Inflammatory macrophage treated with lipopolysaccharide for 4 hours (primary cell): ENCODE measurements at places on chromosomes 5 and 9.

DNA sequence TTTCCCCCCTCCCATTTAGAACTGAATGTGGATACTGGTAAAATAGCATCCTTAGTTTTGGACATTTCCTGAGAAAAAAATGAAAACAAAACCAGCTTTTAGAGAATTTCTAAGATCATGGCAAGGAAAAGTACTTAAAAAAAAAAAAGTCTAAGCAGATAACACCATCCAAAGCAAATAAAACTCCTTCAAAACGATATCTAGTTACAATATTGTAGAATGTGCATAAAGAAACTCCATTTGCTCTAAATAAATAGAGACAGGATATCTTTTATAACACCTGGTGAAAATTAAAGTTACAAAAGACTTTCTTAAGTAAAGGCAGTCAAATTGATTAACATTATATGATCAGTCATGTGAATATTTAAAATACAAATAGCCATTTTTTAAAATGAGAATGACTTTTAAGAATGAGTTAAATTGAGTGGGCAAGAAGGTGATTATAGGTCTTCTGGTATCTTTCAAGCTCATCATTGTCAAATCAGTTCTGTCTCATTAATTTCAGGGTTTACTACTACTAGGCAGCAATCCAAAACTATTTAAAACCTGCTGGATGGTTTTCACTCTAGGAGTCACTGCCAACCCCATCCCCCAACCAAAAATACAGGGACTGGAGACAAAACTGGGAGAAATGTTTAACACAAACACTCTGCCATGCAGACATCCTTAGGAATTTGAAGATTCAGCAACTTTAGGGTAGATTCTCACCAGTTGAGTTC is 382.6 kb downstream of the ADGRV1 start:
- no peak for DNase-seq

DNA sequence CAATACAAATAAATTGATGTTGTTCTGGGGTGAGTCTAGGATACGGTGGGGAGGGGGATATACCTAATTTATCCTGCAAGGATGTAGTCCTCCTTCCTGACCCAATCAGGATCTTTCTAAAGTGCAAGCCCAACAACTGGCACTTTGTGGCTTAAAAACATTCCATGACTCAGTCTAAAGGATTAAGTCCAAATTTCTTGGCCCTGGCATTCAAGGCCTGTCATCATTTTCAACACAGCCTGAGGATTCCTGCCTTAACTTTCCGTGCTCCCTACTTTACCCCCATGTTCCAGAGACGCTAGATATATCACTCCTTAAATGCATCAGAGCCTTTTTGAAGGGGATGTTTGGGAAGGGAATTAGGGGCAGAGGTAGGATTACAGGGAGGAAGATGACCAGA is 1.0 kb downstream of the FAM221B start:
- DNase-seq, result no peak

GRCh38 chr5:1517838-1518237 is 5.9 kb downstream of the LPCAT1 start:
- peak; percentile 75 for DNase-seq

DNA sequence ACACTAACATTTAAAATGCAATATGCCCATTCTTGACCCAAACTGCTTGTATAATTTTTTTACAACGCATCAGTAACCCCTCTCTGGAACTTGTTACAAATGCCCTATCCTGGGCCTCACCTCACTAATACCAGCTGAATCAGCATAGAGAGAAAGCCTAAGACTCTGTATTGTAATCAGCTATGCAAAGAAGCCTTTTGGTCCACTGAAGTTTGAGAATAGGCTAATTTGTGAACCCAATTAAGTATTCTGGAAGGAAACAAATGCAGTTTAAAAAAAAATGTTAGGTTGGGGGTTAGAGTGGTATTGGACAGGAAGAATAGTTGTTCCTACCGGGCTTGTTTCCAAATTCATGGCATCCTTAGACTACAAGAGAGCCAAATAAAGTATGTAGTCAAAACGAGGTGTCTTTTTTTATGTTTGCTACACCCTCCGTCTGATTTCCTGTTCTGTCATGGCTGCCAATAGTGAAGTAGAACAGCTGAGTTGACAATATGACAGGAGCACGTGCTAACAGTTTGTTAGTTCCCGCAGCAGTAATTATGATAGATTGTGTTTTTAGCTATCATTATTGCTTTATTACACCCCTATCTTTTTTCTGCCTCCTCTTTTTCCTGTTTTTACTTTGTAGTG is 1048.7 kb upstream of the NUDT12 start:
- no peak for DNase-seq

- no peak for DNase-seq
Observed at GRCh38 chr9:125580701-125581286, 126.2 kb downstream of the MAPKAP1 start.

- DNase-seq, result peak; percentile 92
Observed at GRCh38 chr5:127088251-127088650, 14.9 kb upstream of the C5orf63 start.

- no peak for DNase-seq
Observed at GRCh38 chr5:79837761-79838551, 148.3 kb downstream of the CMYA5 start.

DNA sequence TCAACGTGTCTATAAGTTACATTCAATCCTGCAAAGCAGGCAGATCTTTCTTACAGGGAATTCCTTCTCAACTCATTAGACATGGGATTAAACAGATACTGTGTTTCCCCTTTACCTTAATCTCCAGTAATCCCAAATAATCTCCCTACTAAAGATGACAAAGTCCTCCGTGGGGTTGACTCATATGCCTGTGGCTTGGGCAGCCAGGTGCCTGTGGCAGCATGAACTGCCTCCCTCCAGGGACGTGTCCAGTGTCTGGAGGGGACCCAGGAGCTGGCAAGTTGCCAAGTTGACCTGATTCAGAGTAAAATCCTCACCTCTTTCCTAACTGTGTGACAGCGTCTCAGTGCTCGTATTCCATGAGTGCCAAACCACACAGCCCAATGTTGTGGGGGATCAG is 94.6 kb upstream of the PTCH1 start:
- no peak for DNase-seq

GRCh38 chr9:2599896-2600295 is 21.7 kb upstream of the VLDLR start:
- DNase-seq, result no peak

DNA sequence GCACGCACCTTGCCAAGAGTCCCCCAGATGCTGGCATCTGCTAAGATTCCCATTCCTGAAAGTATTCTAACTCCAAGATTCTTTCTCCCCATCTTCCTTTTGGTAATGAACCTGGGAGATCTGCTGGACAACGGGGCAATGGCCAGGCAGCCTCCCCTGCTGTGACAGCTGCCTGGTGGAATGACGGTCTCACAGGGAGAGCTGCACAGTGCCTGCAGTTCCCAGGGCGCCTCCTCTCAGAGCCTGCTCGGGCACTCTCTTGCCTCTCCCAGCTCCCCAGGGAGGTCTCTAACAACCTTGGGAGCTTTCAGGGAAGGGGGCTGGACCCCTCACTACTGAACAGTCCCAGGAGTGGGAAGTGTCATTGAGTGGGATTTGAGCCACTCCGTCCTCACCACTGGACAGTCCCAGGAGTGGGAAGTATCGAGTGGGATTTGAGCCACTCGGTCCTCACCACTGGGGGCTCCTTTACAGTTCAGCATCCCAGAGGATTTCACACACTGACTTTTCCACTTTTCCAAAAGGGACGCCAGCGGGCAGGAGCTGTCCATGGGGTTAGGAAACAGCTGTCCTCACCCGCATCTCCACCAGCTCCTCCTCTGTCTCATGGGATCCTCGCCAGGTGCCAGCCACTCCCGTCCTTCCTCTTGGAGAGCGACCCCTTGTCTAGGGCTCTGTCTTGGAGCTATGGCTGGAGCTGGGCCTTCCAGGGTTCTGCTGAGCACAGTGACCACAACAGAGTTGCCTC is 65.7 kb downstream of the ADAMTS2 start:
- DNase-seq, result no peak

DNA sequence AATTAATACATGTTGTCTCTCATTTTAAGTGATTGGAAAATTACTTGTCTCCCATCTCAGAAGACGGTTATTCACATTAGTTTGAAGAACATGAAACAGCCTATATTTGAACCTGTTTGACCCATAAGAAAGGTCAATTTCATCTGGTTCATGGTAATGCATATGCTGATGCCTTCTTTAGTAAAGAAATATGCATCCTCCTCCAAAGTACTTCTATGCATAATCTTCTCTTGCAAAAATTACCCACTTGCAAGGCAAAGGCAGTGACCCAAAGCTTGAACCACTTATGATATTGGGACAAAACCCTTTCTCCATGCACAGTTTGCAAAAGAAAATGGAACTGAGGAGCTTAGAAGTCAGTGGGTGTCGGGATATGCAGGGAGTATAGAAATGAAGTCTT is 65.4 kb upstream of the IRX1 start:
- DNase-seq, result no peak

GRCh38 chr9:117097761-117098160 is 317.1 kb downstream of the ASTN2 start:
- DNase-seq, result no peak

GRCh38 chr5:61280205-61280604 is 51.9 kb upstream of the ZSWIM6 start:
- peak; percentile 61 for DNase-seq

- DNase-seq, result no peak
Observed at GRCh38 chr9:30048396-30048795, 2336.0 kb upstream of the ACO1 start.

DNA sequence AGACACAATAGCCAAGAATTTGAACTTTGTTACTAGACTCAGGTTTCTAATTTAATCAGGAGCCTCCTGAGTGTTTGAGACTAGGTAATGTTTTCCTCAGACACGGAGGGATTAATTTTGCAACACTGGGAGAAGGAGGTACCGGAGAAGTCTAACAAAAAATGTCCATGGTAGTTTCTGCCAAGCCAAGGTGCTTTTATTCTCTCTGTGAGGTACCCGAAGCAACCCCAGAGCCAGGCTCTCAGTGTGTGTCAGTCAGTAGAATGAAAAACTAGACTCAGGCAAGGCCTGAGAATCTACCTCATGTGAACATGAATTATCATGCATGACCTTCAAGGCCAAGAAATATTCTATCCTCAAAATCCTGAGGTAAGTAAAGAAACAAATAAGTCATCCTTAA is 980.8 kb upstream of the DMAC1 start:
- DNase-seq, result no peak

DNA sequence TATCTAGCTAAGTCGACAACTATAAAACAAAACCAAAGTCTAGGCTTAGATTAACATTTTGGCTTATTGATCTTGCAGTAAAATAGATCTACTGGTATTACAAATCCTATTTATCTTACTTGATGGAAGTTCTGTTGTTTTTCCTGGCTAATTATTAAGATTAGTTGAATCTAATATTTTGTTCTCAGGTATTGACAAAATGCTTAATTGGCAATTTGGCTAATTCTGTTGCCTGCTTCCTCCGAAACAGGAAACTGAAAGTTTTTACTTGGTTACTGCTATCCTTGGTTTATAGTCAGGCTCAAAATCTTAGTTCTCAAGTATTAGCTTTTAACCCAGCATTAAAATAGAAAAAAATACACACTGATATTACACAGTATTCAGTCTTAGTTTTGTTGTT is 820.5 kb downstream of the NR2F1-AS1 start:
- no peak for DNase-seq

GRCh38 chr9:137943655-137944054 is 66.1 kb downstream of the CACNA1B start:
- no peak for DNase-seq

- DNase-seq, result no peak
Observed at GRCh38 chr5:1103093-1103492, 8.8 kb downstream of the SLC12A7 start.

GRCh38 chr9:89387197-89387849 is 69.0 kb downstream of the SECISBP2 start:
- no peak for DNase-seq

GRCh38 chr9:129987047-129987446 is 55.9 kb downstream of the FNBP1 start:
- DNase-seq, result no peak

DNA sequence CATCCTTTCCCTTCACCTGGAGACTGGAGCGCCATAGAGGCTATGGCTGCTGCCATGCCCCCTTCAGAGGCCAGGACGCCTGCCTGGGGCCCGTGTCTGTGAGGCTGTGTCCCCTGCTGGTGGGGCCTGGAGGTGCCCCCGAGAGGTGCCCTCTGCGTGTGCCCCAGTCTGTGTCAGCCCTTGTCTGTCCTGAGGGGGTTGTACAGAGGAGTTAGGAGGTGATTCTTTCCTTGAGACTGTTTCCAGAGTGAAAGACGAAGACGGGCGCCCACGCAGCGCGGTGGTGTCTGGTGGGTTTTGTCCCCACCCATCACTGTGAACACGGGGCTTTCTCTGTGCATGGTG is 24.6 kb downstream of the TRAF2 start:
- DNase-seq, result no peak

DNA sequence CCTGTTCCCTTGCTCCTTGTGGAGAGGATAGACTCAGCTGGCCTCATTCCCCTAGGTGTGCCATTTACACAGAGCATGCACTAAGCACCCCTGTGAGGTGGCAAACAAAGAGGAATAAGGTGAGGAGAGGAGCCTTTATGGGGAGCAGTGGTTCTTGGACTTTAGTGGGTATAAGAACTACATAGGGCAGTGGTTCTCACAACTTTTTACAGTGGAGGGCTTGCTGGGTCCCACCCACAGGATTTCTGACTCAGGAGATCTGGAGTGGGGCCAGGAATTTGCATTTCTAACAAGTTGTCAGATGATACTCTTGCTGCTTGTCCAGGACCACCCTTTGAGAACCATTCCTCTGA is 42.0 kb downstream of the CSF1R start:
- no peak for DNase-seq

DNA sequence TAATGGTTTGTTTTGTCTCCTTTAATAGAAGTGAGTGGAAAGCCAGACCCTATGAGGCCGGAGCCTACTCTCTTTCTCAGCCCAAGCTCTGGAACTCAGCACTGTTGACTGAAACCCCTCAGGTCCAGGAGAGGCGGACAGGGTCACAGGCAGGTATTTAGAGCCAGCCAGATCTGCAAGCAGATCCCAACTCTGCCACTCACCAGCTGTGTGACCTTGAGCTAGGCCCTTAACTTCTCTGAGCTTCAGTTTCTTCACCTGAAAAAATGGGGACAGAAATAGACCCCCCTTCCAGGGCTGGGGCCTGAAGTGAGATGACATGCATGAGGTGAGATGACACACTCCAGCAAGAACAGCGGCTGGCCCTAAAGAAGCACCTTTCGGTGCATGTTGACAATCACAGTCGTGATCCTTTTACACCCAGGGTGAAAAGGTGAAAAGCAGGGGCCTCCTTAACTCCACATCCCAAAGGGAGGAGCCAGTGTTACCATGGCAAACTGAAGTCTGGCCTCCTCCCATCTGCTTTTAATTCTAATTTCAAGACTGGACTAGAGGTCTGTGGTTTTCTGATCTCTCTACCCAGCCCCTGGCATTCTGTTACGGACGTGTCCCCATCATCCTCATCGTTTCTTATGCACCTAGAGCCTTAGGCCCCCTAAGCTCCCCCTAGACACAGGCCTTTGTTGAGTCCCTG is 27.2 kb downstream of the MORN5 start:
- no peak for DNase-seq
